ENCODE measurements at places on chromosomes 4 and X. TPM values are rescaled to one million over a fixed set of nuclear protein-coding genes. Genes with fewer than 3 reads are reported as not detected.

- no peak for DNase-seq
- no peak overlapping the region for H3K27ac ChIP-seq
- no peak overlapping the region for H3K4me3 ChIP-seq
- no peaks in the 10 kb centered on the region for H3K4me1 ChIP-seq
Measured at GRCh38 chrX:136115126-136115903, 32.0 kb upstream of the FHL1 start.

GRCh38 chr4:3612934-3613333 lies 80.7 kb upstream of the LRPAP1 start:
- H3K27me3 ChIP-seq, result no peaks in the 10 kb centered on the region
- H3K27ac ChIP-seq, result no peak overlapping the region
- no peak overlapping the region for H3K4me3 ChIP-seq
- H3K4me1 ChIP-seq, result no peaks in the 10 kb centered on the region
- DNase-seq, result no peak
- no peaks in the 10 kb centered on the region for H3K36me3 ChIP-seq

- H3K4me1 ChIP-seq, result no peaks in the 10 kb centered on the region
- no peak overlapping the region for H3K4me3 ChIP-seq
- H3K27ac ChIP-seq, result no peak overlapping the region
- H3K27me3 ChIP-seq, result no peaks in the 10 kb centered on the region
Measured at GRCh38 chr4:141599853-141600252, 36.5 kb upstream of the IL15 start.

DNA sequence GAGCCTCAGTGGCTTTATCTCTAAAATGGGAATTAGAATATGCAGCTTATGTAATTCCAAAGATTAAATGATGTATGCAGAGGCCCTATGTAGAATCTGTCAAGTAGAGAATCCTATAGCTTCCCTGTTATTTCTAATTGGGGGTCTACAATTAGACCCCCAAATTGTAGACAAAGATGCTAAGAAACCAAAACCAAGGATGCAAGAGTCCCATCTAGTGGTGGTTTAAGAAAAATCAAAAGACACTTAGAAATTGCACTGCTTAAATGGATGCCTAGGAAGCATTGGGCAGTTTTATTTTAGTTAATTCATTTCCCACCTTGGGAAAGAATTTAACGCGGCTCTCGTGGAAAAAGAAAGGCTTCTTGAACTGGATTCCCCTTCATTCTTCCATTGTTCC lies 115.2 kb downstream of the GABRA2 start:
- no peaks in the 10 kb centered on the region for H3K27me3 ChIP-seq
- no peaks in the 10 kb centered on the region for H3K4me1 ChIP-seq
- no peaks in the 10 kb centered on the region for H3K36me3 ChIP-seq

DNA sequence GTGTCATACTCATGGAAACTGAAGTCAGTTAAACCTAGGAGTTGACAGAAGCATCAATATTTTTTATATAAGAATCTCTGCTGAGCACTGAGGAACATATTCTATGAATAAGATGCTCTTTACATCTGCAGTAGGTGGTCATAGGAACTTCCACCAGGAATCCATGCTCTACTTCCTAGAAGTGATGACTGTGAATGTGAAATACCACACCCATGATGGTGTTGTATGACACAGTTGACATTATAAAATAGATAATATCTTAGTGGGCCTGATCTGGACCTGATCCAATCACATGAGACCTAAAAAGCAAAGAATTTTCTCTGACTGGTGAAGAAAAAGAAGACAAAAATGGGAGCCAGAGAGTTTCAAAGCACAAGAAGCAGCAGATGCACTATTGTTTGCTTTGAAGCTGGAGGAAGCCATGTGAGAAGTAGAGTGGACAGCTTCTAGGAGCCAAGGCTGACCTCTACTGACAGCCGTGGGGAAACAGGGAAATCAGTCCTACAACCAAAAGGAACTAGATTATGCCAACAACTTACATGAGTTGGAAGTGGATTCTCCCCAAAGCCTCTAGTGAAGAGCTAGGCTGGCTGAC lies 68.6 kb upstream of the HS3ST1 start:
- no peak for DNase-seq
- no peak overlapping the region for H3K27ac ChIP-seq
- H3K27me3 ChIP-seq, result no peaks in the 10 kb centered on the region
- no peaks in the 10 kb centered on the region for H3K36me3 ChIP-seq
- H3K4me3 ChIP-seq, result no peak overlapping the region

The IQCM gene
- total RNA-seq, result not detected

Measured in prostate gland (tissue), 2 donors.